ENCODE measurements at places on chromosomes 4 and X.

DNA sequence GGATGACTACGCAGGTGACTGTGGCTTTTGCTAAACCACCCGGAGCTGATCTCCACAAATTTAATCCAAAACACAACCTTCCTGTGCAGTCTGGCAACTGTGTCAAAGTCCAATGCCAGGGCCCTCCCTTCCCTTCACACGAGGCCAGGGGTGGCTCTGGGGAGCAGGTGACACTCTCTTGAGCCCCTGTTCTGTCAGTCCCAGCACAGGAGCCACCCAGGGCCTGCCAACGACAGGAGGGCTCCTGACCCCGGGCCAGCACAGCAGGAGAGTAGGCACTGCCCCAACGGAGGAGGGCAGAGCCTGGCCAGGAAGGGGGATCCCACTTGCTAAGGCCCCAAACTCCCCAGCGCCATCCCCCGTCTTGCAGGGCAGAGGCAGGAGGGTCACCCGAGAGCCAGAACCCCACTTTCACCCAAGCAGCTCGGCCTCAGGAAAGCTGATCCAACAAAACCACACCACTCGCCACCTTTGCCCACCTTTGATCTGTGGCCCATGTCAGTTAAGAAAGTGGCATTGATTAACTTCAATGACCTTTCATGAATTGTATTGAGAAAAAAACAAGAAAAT, 44.7 kb downstream of the FAM53A start:
- DNase-seq, result no peak

DNA sequence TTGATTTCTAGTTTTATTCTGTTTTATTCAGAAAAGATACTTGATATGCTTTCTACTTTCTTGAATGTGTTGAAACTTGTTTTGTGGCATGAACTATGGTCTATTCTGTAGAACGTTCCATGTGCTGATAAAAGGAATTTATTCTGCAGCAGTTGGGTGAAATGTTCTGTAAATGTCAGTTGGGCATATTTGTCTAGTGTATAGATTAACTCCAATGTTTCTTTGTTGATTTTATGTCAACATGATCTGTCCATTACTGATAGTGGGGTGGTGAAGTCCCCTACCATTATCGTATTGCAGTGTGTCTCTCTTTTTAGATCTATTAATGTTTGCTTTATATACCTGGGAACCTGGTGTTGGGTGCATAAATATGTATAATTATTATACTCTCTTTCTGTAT, 55.5 kb downstream of the CEP135 start:
- DNase-seq, result no peak

DNA sequence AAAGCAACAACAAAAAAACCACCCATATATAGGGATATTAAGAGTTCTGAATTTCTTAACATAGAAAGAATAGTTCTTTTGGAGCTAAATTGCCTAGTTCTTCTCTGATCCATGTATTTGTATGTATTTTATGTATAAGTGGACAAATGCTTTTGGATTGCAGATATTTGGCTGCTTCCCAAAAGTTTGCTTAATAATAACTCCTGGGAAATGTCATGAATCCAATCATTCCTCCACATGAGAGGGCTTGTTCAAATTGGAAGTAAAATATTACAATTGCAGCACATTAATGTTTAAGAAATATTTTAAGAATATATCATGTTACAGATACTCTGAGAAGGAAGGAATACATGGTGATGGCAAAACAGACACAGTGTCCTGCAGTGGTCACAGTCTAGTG, 71.5 kb upstream of the PAGE3 start:
- DNase-seq, result no peak

GRCh38 chr4:2963966-2964471, 648 bp downstream of the GRK4 start:
- DNase-seq, result peak; percentile 42

DNA sequence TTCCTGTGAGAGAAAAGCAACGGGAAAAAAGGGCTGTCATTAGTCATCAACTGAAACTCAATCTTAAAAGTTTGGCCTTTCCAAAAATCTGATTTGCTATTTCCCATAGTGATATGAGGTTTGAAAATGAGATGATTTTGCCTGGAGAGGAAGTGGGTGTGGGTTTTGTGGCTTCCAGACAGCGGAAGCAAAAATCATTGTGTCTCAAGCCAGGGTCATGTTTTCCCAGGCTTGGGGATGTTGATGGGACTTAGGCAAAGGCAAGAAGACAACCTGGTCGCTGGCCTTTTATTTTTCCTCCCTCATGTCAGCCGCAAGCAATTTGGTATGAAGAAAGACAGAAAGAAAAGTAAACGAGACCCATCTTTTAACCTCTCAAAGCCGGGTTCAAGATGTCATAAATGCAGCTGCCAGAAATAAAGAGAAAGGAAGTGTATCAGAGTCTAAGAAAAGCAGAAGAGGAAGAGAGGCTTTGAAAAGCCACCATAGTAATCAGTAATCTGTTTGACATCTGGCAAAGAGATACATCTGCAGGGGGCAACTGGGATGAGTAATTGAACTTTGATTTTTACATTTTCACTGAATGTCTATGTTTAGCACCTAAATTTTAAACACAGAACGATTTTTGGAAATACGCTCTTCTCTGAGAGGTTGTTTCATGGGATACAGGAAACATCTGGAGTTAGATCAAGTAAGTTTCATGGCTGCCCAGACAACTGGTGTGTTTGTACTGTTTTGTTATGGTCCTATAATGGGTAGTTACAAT, 521.6 kb upstream of the SLIT2 start:
- DNase-seq, result no peak

GRCh38 chr4:57426779-57427395, 316.7 kb upstream of the IGFBP7 start:
- DNase-seq, result peak; percentile 62

- peak; percentile 99 for DNase-seq
Measured at GRCh38 chr4:4625488-4625887, 83.6 kb upstream of the STX18 start.

- no peak for DNase-seq
Measured at GRCh38 chr4:7095611-7096155, 27.8 kb upstream of the GRPEL1 start.

GRCh38 chr4:110268352-110268751, 69.9 kb upstream of the ELOVL6 start:
- DNase-seq, result no peak

- DNase-seq, result no peak
Measured at GRCh38 chrX:23864742-23865326, 42.9 kb downstream of the APOO start.

- DNase-seq, result peak; percentile 3
Measured at GRCh38 chr4:108794136-108794535, 31.3 kb upstream of the ETNPPL start.

GRCh38 chr4:101157415-101158133, 189.8 kb downstream of the PPP3CA start:
- no peak for DNase-seq

- no peak for DNase-seq
Measured at GRCh38 chrX:136778916-136779315, 1.8 kb downstream of the ARHGEF6 start.

DNA sequence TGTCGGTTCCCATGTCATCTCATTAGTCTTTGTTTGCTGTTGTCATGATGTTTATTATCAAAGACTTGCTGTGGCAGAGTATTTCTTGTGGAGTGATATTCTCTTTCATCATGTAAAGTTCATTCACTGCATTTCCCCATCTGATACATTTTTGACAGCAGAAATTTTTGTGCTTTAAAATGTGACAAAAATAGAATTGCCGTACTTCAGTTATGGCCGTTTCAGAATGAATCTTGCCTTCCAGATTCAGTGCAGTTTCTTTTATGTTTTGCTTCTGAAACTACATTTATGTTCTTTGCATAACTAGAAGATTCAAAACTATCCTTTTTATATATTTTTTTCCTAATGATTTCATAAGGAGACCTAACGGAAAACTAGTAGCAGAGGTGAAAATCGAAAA, 10.0 kb downstream of the CSTF2 start:
- DNase-seq, result no peak

DNA sequence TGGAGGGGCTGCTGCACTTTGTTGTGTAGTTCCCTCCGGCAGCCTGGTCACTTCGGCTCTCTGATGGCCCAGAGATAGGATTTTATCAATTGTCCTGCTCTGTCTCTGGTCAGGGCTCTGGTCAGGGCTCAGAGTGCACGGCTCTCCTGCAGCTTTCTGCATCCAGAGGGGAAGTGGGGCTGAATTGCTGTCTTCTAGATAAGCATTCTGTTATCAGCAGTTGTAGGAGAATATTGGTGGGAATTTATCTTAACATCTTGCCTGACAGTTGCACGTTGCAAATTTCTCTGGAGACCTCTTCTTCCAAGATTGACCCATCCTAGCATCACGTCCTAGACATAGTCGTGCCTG, 62.8 kb downstream of the FAM193A start:
- DNase-seq, result no peak

DNA sequence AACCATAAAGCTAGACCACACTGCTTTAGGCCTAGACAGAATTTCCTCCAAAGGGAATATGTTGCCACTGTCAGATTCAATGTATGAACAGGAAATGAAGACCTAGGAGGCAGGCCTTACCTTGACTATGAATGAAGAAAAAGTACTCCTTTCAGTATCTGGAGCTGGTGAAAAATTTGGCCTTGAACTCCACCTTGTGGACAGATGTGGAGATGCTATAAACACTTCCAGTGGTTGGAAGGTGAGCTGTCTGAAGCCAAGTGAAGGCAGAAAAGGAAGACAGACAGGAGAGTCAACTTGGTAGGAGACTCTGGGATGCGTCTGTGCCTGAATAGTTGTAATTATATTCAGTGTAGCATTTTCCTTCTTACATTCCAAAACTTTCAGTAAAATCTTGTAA, 17.2 kb downstream of the SPIN3 start:
- DNase-seq, result peak; percentile 35

- peak; percentile 46 for DNase-seq
Measured at GRCh38 chr4:75715105-75715799, 9.1 kb upstream of the USO1 start.

DNA sequence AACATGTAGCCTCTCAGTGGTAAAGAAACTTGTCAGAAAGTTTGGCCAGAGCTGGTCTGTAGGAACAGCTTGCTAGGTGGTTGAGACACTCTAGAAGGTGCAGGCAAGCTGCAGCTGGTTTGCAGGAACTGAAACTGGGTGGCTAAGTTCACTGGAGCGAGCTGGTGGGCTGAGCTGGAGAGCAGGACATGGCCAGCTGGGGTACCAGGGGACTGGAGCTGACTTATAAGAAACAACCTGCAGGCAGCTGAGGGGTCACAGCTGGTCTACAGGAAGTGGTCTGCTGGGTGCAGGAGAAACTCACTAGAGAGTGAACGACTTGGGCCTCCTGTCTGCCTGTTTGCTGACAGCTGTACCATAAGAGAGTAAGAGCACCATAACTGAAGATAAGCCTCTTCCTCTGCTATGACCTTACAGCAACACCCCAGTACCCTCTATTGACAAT, 157.1 kb upstream of the LNX1 start:
- no peak for DNase-seq

GRCh38 chr4:132642016-132642817, 506.9 kb upstream of the PCDH10 start:
- DNase-seq, result peak; percentile 37

DNA sequence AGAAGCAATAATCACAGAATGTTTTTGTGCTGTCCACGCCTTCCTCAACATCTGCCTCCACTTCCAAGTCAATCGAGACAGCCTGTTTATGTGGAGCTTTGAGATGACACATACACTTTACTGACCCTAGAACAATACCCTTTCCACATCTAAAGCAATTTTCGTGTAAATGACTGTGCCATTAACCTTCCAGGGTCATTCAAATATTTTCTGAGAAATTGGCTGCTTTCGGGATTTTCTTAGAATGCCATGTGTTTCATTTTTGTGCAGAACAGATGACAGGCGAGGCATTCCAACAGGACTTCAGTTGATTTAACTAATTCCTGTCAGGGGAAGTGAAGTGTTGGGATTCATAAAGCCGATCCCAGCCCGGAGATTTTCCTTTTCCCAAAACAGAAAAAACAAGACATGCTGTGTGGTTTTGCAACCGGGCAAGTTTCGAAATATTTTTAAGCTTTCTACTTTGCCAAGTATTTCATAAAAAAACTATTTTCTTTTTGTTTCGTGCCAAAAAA, 73.9 kb downstream of the SORBS2 start:
- DNase-seq, result peak; percentile 49

DNA sequence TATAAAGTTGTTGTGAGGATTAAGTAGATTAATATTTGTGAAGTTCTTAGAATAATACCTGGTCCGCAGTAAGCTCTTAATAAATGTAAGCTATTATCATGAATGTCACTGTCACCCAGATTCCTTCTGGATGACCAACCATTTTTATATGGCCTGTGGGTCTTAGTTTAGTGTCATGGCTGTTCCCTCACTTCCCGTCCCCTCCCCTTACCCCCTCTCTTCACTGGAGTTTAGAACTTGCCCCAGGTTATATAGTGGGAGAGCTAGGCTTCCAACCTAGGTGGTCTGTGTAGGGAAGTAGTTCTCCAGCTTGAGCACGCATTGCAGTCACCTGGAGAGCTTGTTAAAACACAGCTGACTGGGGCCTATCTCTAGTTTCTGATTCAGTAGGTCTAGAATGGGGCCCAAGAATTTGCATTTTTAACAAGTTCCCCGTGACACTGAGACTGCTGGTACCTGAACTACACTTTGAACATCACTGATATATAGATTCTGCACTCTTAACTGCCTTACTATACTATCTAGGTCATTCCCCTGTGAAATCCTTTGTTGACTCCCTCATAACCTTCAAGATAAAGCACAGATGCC, 66.9 kb upstream of the PLAC1 start:
- no peak for DNase-seq

GRCh38 chr4:175787546-175787945, 24.5 kb downstream of the GPM6A start:
- no peak for DNase-seq

DNA sequence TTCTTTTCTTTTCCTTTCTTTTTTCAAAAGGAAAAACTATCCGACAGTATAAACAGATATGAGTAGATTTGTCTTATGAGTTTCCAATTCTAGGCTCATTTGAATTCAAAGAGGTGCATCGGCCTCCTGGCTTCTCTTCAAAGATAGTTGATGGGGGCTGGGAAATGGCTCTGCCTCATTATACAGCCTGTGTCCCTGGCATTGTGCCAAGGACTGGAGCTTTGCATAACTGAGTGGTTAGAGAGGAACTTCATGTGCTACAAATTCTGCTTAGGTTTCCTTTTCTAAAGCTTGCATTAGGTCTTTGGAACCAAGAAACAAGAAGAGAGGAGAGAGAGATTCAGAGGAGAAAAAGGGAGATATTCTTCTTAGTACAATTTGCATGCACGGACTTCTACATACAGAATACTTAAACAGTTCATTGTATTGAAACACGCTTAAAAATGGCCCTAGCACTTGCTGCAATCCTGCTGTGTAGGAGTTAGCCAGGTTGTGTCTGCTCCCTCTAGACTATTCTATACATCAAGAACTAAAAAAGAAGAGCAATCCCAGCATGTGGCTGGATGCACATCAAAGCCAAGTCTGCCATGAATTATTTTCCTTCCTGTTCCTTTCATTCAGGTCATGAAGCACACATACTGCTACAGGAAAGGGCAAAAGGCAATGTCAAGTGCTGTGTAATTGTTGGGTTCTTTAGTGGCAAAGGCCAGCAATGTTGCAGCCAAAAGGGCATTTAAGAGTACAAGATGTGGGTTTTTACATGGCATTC, 70.9 kb downstream of the INTS12 start:
- no peak for DNase-seq

GRCh38 chr4:38990241-38990640, 42.0 kb downstream of the TMEM156 start:
- DNase-seq, result no peak

GRCh38 chr4:55386073-55386472, 9.7 kb upstream of the TMEM165 start:
- DNase-seq, result no peak

- DNase-seq, result no peak
Measured at GRCh38 chrX:23811108-23811651, 28.2 kb downstream of the SAT1 start.

GRCh38 chr4:140931911-140932310, 175.7 kb upstream of the TBC1D9 start:
- DNase-seq, result no peak
